ENCODE measurements at places on chromosomes 6 and 20. TPM values are rescaled to one million over a fixed set of nuclear protein-coding genes. Genes with fewer than 3 reads are reported as not detected.

GRCh38 chr6:13466304-13467215, 20.8 kb downstream of the GFOD1 start:
- no peak for DNase-seq

DNA sequence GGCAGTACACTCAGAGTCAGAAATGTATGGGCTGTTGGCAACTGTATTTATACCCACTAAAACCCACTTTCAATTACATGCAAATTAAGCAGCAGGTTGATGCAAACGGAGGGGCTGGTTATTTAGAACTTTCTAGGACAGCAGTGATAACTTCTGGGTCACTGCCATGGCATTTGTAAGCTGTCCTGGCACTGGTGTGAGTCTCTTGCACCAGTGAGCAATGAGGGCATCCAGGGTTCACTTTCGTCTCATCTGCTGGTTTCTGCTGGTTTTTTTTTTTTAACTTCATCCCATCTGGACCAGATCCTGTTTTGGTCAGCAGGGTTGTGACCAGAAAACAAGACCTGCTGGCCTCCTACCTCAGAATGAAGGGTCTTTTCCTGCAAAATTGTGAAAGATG, 49.2 kb downstream of the CDH26 start:
- DNase-seq, result no peak

The GPR63 gene
- 1.5 TPM for total RNA-seq

The PRR18 gene
- 0.20 TPM for total RNA-seq

The HNF4A gene
- 0.10 TPM for total RNA-seq

GRCh38 chr20:19176470-19177052, 35.9 kb upstream of the SLC24A3 start:
- DNase-seq, result no peak

DNA sequence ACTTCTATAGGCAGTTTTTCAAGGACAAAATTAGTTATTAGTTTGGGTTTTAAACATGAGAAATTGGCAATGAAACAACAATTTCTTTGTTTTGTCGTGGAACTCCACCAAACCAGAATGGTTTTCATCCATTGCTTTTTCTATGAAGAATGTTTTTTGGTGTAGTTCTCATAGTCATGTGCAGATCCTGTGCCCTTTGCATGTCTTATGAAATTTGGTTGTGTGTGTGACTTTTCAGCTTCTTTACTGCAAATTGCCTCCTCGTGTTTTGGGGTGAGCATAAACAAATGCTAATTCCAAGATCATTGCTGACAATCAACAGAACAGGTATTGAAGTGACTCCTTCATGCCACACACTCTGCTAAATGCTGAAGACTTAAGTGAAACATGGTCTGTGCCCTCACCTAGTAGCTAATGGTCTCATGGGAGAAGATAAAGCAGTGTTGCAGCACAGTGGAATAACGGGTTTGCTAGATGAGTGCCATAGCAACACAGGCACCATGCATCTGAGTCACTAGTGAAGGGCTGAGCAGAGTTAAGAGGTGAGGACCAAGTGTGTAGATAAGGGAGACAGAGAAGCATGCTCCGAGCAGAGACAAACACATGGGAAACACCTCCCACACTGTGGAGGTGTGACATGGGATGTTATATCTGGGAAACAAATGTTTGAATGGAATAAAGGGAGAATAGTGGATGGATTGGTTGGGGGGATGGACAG, 120.0 kb downstream of the SLC16A10 start:
- DNase-seq, result no peak

DNA sequence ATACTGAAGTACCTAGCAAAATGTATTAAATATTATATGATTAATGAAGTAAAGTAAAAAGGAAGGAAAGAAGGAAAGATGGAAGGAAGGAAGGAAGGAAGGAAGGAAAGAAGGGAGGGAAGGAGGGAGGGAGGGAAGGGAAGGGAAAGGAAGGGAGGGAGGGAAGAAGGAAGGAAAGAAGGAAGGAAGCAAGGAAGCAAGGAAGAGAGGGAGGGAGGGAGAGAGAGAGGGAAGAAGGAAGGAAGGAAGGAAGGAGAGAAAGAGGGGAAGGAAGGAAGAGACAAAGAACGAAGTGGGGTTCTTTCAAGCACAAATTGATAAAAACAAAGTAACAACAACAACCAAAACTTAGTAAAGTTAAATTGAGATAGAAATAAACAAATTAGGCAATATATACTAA, 622.3 kb upstream of the ADGRB3 start:
- DNase-seq, result no peak

DNA sequence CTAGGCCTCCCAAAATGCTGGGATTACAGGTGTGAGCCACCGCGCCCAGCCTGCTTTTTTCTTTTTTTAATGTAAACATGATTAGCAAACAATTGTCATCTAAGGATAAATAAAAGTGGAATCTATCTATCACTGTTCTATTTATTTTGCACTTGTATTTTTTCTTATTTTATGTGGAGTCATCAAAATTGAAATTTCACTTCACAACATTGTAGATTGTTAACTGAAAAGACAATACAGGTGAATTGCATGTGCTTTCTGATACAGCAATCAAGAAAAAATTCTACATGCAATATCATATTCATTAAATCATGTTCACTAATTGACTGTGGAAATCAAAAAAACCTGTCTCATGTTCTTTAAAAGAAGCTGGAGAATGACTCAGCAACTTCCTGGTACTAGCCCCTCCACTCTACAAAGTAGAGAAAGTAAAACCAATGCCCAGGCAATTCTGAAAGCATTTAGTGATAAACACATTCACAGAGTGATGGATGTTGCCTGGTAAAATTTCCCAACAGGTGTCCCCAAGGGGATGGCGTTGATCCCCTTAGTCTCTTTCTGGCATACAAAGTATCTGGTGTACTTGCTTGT, 10.7 kb upstream of the RFX6 start:
- no peak for DNase-seq

- DNase-seq, result peak; percentile 36
Observed at GRCh38 chr20:16761305-16761829, 13.2 kb downstream of the OTOR start.
